Ascending aorta (tissue), 2 donors: ENCODE measurements at places on chromosomes 4 and X. TPM values are rescaled to one million over a fixed set of nuclear protein-coding genes. Genes with fewer than 3 reads are reported as not detected.

The PPBP gene
- not detected for total RNA-seq

DNA sequence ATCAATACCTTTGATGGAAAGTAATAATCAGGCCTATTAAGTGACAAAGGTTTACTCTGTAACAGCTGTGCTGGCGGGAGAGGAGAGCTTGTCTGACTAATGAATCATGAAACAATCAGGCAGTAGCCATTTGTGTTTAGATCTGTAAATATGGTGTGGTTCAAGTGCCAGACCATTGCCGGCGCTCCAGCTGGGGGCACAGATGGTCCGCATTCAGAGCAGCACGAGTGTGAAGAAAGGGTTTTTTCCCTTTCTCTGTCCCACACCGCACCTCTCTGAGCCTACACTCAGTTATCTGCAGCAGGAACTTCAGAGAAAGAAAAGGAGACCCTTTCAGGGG is 111.3 kb upstream of the PAQR3 start:
- DNase-seq = no peak

DNA sequence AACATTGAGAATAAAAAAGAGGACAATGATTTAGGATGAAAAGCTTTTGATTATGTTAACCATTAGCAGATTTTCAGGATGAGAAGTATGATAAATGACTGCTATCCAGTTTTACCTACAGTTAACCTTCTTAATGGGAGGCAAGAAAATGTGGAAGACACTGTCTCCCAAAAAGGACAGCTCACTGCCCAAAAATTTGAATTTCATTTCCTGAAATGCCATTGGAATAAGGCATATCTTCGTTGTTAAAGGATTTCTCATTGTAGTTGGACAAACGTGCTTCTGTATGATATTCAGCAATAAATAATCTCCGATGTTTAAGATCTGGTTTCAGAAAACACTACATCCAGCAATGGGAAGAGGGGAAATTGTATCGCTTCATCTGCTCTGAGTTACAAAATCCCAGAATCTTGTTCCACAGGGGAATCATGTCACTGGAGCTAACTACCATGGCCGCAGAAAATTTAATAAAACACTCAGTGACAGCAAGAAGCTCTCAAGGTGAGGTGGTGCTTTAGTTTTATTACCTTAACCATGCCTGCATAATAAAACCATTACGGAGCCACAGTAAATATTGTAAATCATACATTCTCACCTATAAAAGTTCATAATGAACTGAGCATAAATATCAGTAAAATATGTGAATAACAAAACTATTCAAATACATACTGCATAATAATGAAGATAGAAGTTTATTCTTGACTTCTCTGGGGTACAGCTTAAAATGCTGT is 552.3 kb downstream of the PCDH7 start:
- no peak for DNase-seq

DNA sequence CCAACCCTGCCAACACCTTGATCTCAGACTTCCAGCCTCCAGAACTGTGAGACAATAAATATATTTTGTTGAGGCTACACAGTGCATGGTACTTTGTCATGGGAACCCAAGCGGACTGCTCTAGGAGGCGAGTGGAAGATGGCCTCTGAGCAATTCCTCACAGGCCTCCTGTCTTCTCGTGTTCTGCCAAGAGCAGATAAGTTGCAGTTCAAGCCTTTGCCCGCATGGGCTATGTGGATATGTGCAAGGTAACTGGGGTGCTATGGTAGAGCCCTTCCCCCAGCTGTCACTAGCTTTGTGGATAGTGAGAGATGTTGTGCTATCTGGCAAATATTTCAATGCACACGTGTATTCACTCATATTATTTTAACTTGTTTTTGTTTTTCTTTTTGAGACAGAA is 156.0 kb upstream of the BCOR start:
- DNase-seq = no peak

DNA sequence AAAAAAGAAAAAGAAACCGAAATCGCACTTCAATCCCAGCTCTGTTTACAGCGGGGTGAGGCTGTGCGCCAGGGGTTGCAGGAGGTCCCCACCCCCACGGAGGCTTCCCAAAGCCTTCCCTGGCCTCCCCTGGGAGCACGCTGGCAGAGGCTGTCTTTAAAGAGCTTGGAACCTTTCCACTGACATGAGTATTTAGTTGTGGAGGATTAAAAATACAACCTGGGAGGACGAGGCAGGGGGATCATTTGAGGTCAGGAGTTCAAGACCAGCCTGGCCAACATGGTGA is 69.1 kb downstream of the PPP2R2C start:
- DNase-seq = no peak

DNA sequence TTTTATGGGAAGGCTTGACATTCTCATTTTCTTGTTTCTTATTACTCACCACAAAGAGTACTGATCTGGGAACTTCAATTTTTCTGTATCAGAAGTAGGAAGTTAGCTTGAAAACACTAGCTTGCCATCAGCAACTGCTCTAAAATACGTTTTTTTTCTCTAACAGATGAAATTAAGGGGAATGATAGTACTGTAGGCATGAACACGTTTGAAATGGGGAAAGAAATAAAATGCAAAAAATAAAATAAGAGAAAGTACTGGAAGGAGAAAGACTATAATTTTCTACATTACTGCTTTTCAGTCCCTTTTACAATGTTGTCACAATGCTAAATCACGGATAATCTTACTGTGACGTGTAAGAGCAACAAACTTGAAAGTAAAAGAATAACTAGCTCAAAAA is 1.5 kb downstream of the RADX start:
- DNase-seq = no peak

The FHDC1 gene
- 0.75 TPM for total RNA-seq

DNA sequence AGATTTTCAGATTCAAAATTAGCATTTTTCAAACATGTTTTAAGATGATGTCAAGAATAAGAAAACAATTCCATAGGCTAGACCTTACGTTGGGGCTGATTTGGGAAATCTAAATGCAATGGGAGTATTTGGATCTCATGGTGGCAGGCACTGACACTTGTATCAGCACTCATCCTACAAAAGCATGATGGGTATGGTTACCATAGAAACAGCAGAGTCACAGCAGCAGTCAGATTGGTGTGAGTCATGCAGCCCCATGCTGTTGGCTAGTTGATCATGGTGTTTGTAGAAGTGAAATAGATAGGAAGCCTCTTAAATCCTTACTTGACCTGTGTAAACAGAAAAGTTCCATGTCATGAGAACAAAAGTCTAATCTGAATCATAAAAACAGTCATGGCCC is 1637.3 kb upstream of the PABPC4L start:
- DNase-seq = no peak
